ENCODE measurements at places on chromosomes 2 and 18.

GRCh38 chr18:44093253-44093652 is 587.4 kb upstream of the SETBP1 start:
- no peak for ATAC-seq

DNA sequence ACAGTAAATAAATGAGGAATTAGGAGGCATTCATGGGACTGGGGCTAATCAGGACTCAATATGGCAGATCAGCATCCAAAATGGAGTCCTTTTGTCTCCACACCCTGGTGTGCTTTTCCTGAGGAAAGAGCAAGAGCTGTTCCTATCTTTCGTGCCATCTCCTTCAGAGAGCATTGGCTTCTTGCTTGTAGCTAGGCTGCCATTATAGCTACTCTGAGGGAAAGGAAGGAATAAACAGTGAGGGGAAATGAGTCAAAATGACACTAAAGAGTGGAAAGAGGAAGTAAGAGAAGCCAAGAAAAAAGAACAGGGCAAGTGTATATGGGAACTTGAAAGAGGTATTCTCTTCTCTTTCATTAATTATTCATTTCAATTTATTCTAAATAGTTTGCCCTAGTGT is 8.4 kb upstream of the NMI start:
- ATAC-seq: peak; percentile 19

DNA sequence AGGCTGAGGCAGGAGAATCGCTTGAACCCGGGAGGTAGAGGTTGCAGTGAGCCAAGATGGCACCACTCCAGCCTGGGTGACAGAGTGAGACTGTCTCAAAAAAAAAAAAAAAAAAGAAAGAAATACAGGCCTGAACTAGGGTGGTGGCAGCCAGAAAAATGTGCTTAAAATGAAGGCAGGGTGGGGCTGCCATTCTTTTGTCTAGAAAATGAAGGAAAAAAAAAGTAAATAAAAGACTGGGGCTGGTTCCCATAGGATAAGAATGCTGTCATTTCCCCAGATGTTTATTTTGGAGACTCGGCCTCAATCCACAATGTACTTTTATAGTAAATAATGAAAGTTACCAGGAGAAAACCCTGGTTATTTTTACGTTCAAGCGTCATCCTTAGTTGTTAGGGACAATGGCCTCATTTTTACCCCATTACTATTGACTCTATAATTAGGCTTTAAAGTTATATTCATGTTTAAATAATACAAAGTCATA is 58.9 kb downstream of the ATP8B1 start:
- peak; percentile 40 for ATAC-seq

- no peak for ATAC-seq
Measured at GRCh38 chr2:45288532-45289417, 279.5 kb upstream of the SIX2 start.

GRCh38 chr2:214075456-214075855 is 335.4 kb upstream of the VWC2L start:
- ATAC-seq: no peak

DNA sequence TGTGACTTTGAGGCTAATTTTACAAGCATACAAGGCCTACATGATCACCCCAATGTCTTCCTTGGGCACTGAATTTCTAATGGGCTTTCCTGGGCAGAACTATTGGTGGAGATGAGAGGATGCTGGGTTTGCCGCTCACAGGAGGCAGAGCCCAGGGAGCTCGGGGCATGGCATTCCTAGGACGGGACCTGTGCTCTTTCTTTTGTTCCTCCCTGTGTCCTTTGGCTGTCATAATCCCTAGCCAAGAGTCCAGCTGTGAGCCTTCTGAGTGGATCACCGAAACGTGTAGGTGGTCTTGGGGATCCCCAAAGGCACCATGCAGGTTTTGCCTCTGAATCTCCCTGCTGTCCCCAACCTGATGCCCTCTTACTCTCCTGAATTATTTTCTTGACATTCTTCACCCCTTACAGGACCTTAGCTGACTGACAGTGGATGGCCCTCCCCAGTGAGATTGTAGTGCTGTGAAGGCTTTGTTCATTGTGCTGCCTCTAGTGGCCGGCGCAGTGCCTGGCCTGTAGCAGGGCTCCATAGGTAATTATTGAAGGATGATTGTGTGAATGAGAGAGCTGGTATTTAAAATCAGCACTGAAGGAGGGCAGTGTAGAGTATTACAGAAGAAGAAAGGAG is 221.9 kb downstream of the ZNF407 start:
- no peak for ATAC-seq

DNA sequence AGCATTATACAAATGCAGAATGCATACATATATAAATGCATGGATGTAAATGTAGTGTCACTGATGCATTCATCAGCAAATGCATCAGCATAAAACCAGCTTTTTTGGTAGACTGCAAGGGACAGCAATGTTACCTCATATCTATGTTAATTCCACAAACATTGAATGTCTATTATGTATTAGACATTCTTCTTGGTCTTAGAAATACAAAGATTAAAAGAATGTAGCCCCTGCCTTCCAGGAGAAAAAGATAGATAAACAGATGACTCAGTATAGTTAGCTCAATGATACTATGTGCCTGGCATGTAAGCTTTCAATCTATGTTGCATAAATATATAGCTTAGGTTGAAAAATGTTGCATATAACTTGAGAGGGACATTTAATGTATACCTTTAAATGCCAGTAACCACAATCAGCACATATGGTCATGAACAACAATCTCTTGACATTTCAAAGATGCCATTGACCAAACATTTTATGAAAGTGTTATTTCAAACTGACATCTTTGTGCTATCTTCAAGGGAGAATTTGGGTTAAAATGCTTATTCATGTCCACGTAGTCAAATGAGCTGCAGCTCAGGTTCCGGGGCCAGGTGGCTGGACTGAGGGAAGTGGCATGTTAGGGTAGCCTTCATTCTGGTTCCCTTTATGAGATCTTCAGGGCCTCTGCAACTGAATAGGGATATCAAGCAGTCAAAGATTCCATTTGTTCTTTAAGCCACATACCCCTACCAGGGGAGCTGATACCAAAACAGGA is 45.2 kb upstream of the GCG start:
- ATAC-seq: no peak

DNA sequence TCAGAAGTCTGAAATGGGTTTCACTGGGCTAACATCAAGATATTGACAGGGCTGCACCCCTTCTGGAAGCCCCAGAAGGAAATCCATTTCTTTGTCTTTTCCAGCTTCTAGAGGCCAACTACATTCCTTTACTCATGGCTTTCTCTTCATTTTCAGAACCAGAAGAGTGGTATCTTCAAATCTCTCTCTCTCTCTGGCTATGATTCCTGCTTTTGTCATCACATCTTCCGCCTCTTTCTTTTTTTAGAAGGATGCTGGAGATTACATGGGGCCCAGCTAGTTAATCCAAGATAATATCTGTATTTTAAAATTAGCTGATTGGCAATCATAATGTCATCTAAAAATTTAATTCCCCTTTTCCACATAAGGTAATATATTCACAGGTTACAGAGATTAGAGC is 23.8 kb downstream of the COL5A2 start:
- no peak for ATAC-seq

DNA sequence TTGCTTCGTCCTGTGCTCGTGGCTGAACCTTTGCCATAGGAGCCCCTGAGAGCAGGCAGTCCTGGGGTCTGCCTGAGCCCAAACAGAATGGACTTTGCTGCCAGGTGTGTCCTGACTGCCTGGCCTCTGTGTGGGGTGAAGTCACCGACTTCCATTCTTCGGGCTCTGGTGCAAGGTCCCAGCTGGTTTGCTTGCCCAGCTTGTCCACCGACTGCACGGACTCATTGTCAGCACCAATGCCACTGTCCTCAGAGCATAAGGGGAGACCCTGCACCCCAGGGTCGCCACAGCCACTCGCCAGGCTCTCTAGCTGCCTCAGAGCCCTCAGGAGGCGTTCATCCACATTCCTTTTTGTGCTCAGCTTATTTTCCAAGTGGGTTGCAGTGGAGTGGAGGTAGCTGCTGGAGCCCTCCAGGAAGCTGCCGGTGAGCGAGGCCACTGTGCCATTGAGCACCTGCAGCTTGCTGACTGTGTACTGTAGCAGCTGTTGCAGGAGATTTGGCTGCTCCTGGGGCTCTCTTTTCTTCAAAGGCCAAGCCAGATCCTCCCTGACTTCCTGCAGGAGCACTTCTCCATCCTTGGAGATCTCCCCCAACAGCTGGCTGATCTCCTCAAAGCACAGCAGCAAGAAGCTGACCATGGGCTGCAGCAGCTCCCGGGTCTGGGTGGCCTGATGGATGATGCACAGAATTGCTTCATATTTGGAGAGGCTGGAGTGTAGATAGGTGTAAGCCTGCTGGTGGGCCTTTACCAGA is 1.2 kb downstream of the PCARE start:
- no peak for ATAC-seq

- no peak for ATAC-seq
Measured at GRCh38 chr2:240363746-240364581, 71.5 kb upstream of the GPC1 start.

DNA sequence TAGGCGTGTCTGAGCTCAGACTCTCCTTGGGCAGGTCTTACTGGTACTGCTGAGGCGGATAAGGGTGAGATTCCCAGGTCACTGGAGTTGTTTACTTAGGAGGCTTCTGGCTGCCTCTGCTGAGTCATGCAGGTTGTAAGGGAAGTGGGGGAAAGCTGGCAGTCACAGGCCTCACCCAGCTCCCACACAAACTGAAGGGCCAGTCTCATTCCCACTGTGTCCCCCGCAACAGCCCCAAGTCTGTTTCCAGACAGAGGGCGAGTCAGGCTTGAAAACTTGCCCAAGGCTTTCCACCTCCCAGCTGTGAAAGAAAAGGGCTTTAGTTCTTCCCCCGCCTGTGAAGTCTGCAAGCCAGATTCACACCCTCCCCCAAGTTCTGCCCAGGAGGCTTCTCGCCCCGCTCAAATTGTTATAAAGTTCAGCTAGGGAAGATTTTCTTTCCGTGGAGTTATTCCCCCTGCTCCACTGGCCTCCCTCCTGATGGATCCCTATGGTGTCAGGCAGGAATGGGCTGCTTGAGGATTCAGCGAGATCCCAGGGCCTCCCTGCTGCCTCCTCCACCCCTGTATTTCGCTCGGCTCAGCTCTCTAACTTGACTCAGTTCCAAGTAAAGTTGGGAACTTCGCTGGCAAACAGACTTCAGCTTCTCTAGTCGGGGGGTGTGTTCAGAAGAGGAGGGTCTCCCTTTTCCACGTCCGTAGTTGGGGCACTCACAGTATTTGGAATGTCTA is 248.6 kb downstream of the NR4A2 start:
- no peak for ATAC-seq

GRCh38 chr2:204583773-204584172 is 38.5 kb downstream of the PARD3B start:
- no peak for ATAC-seq

DNA sequence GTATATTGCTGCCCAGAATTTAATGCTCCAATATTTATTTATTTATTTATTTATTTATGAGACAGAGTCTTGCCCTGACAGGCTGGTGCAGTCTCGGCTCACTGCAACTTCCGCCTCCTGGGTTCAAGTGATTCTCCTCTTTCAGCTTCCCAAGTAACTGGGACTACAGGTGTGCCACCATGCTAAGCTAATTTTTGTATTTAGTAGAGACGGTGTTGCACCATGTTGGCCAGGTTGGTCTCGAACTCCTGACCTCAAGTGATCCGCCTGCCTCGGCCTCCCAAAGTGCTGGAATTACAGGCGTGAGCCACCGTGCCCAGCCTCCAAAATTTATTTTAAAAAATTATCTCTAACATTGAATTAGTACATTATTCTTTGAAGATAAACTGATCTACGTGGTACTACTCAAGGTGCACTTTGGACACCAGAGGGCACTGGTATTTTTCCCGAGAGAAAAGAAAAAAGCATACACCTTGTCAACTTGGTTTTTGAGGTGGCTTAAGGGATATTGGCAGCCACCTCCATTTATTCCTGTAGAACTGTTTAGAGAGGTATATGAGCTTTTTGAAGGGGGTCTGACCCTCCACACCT is 1.4 kb upstream of the IDH1 start:
- ATAC-seq: no peak

- no peak for ATAC-seq
Measured at GRCh38 chr2:64838817-64839216, 150.4 kb upstream of the SLC1A4 start.

- no peak for ATAC-seq
Measured at GRCh38 chr18:3248658-3249359, 1.2 kb downstream of the MYL12A start.

GRCh38 chr2:128372621-128373341 is 54.1 kb upstream of the HS6ST1 start:
- no peak for ATAC-seq

DNA sequence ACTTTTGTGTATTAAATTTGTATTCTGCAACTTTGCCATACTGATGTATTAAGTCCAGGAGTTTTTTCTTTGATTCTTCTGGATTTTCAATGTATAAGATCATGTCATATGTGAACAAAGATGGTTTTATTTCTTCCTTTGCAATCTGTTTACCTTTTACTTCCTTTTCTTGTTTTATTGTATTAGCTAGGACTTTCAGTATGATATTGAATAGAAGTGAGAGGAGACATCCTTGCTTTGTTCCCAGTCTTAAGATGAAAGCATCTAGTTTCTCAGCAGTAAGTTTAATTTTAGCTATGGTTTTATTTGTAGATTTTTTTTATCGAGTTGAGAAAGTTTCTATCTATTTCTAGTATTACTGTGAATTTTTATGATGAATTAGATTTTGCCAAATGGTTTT is 25.5 kb downstream of the VRK2 start:
- ATAC-seq: no peak

DNA sequence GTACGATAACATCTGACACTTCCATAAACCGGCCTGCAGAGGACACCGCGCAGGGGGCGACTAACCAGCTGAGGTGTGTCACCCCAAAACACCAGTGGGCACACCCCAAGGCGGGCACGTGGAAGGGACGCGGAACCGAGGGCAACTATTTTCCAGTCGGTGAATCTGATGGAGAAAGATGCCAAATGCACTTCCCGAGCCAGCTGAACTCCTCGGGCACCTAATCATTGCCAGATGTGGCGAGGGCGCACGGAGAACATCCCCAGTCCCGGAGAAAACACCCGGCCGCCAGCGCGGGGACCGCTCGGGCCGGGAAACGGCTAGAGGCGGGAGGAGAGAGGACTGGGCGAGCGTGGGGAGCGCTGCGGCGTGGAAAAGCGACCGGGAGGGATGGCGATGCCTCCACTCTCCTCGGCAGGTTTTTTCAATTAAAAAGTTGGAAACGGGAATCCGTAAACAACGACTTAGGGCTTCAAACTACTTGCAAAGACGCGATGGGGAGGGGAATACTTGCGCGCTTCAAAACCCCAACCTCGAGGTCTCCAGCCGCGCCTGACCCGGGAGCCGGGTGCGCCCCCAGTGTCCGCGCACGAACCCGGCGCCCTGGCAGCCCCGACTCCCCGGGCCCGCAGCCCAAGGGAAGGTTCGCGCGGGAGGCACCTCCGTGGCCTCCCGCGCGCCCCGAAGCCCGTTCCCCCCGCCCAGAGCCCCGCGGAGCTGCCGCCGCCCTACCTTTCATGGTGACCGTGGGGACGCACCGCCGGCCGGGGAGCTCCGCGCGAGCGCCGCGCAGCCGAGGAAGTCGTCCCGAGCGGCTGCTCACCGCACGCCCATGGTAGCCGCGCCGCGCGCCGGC is 497 bp downstream of the COLEC12 start:
- peak; percentile 28 for ATAC-seq

DNA sequence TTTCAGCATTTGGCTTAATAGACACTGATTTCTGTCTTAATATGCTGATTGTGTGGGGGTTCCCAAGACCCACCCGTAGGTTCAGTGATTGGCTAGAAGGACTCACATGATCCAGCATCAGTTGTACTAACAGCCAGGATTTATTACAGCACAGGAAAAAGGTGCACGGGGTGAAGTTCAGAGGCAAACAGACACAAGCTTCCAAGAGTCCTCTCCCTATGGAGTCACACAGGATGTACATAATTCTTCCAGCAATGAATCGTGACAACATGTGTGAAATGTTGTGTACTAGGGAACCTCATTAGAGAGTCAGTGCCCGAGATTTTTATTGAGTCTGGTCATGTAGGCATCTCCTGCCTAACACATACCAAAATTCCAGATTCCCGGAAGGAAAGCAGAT is 52.8 kb downstream of the GALNT1 start:
- no peak for ATAC-seq
